ENCODE measurements at places on chromosomes 3 and 15. TPM values are rescaled to one million over a fixed set of nuclear protein-coding genes. Genes with fewer than 3 reads are reported as not detected.

DNA sequence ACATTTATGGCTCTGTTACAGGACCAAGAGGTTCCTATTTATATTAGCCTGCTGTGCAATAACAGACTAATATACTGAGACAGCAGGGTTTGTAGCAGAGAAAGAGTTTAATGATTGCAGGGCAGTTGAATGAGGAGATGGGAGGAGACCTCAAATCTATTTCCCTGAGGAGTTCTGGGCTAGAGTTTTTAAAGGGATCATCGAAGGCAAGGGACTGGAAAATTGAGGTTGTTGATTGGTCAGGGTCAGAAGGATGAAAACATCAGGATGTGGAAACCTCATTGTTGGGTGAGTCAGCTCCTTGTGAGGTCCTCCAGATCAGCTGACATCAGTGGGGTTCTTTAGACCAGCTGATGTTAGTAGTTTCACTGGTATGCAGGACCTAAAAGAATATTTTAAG is 60.6 kb upstream of the GOLGA8B start:
- H3K4me3 ChIP-seq, result no peak overlapping the region
- H3K27ac ChIP-seq, result no peak overlapping the region
- DNase-seq, result no peak
- H3K36me3 ChIP-seq, result no peaks in the 10 kb centered on the region

GRCh38 chr3:7821858-7822257 is 679.8 kb upstream of the LMCD1 start:
- no peaks in the 10 kb centered on the region for H3K36me3 ChIP-seq
- no peak for DNase-seq
- H3K27me3 ChIP-seq, result no peaks in the 10 kb centered on the region
- no peaks in the 10 kb centered on the region for H3K4me1 ChIP-seq
- H3K27ac ChIP-seq, result no peak overlapping the region

The ANKRD34C gene
- not detected for polyA plus RNA-seq

- no peak overlapping the region for H3K4me3 ChIP-seq
- H3K36me3 ChIP-seq, result no peaks in the 10 kb centered on the region
- H3K27ac ChIP-seq, result no peak overlapping the region
- H3K27me3 ChIP-seq, result no peaks in the 10 kb centered on the region
Measured at GRCh38 chr15:39884351-39884750, 35.7 kb downstream of the GPR176 start.

The SEMA3B gene
- 144 TPM for polyA plus RNA-seq

DNA sequence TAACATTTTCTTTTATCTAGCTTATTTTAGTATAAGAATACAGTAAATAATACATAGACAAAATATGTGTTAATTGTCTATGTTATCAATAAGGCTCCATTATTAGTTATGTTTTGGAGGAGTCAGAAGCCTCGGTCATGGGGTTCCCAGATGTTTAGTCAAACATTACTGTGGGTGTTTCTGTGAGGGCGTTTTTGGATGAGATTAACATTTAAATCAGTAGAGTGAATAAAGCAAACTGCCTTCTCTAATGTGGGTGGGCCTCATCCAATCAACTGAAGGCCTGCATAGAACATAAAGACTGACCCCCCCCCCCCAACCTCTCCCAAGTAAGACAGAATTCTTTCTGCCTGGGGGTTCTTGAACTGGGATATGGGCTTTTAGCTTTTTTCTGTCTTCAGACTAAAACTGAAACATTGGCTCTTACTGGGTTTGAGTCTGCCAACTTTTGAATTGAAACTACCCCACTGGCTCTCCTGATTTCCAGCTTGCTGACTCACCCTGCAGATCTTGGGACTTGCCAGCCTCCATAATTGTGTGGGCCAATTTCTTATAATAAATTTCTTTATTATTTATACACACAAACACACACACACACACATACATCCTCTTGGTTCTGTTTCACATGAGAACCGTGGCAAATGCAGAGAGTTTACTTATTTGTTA is 192.0 kb downstream of the TPRG1 start:
- no peaks in the 10 kb centered on the region for H3K36me3 ChIP-seq
- no peaks in the 10 kb centered on the region for H3K27me3 ChIP-seq
- no peak overlapping the region for H3K4me3 ChIP-seq
- no peak for DNase-seq
- no peak overlapping the region for H3K27ac ChIP-seq

DNA sequence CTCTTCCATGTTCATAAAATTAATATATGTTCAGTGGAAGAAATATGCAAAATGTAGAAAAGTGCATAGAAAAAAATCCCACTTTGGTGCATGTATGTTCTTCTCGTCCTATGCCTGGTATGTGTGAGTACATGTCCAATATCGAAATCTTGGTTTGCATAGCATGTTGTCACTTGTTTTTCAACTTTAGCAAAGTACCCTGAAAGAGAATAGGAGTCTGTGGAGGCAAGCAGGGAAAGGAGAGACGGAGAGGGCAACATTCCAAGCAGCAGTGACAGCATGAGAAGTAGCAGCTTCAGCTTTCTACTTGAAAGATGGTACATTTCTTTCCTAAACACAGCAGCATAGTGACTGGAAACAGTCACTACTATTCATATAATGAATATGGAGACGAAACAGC is 56.8 kb upstream of the CACNA2D3 start:
- no peaks in the 10 kb centered on the region for H3K36me3 ChIP-seq
- H3K4me1 ChIP-seq, result no peaks in the 10 kb centered on the region
- no peaks in the 10 kb centered on the region for H3K27me3 ChIP-seq

GRCh38 chr15:31222773-31223341 is 103.8 kb upstream of the KLF13 start:
- peak overlapping the region; percentile 30 for H3K27ac ChIP-seq
- DNase-seq, result peak; percentile 52
- H3K4me1 ChIP-seq, result peaks cover 3% of the 10 kb centered on the region
- H3K4me3 ChIP-seq, result no peak overlapping the region

The APBA2 gene
- 3.2 TPM for polyA plus RNA-seq

The POPDC2 gene
- 2.0 TPM for polyA plus RNA-seq

The SYNPR gene
- not detected for polyA plus RNA-seq

GRCh38 chr3:149437710-149438109 is 36.8 kb upstream of the TM4SF4 start:
- no peaks in the 10 kb centered on the region for H3K27me3 ChIP-seq
- peaks cover 2% of the 10 kb centered on the region for H3K4me1 ChIP-seq
- H3K27ac ChIP-seq, result peak overlapping the region; percentile 55
- H3K4me3 ChIP-seq, result no peak overlapping the region
- peak; percentile 69 for DNase-seq

The SH3GL3 gene
- 0.84 TPM for polyA plus RNA-seq

GRCh38 chr15:92460023-92460422 is 66.3 kb downstream of the ST8SIA2 start:
- no peaks in the 10 kb centered on the region for H3K4me1 ChIP-seq
- no peaks in the 10 kb centered on the region for H3K27me3 ChIP-seq
- H3K36me3 ChIP-seq, result no peaks in the 10 kb centered on the region
- H3K4me3 ChIP-seq, result no peak overlapping the region
- H3K27ac ChIP-seq, result no peak overlapping the region

The ADCY5 gene
- polyA plus RNA-seq, result 3.2 TPM

Measured in small intestine (tissue), 16 donors.